Memory B cell (primary cell): ENCODE measurements at places on chromosomes 6 and 20.

DNA sequence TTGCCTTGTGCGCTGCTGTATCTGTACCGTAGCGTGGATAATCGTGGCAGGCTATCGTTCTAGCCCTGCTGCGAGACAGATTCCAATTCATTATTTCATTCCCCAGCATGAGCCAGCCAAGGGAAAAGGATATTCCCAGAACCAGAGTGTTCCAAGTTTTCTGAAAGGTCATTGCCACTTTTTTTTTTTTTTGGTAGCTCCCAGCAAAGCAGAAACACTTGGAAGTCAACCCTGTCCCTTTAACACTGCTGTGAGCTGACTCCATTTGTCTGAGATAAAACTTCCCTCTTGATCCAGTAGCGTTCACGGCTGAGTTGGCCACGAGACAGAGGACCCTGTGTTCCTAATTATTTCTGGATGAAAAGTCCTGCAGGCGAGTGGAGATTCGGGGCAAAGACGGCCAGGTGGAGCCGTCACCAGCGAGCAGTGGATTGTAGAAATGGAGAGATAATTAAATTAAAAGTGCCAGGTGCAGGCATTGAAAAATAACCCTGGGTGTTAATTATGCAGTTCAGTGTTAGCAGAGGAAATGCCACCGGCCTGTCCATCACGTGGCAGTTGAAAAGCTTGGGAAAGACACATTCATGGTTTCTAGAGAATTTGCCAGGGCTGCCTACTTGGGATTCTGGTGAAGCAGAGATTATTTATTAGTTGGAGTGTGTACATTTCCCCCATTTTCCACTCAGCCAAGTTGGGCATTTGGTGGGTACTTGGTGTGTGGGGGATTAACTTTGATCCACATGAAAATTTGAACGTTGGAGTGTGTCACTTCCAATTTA lies 164.2 kb downstream of the SLC24A3 start:
- no peak for DNase-seq

- DNase-seq, result peak; percentile 54
Observed at GRCh38 chr6:106097411-106098231, 11.5 kb downstream of the PRDM1 start.

GRCh38 chr6:164826831-164827468 lies 482.5 kb downstream of the C6orf118 start:
- DNase-seq, result no peak

DNA sequence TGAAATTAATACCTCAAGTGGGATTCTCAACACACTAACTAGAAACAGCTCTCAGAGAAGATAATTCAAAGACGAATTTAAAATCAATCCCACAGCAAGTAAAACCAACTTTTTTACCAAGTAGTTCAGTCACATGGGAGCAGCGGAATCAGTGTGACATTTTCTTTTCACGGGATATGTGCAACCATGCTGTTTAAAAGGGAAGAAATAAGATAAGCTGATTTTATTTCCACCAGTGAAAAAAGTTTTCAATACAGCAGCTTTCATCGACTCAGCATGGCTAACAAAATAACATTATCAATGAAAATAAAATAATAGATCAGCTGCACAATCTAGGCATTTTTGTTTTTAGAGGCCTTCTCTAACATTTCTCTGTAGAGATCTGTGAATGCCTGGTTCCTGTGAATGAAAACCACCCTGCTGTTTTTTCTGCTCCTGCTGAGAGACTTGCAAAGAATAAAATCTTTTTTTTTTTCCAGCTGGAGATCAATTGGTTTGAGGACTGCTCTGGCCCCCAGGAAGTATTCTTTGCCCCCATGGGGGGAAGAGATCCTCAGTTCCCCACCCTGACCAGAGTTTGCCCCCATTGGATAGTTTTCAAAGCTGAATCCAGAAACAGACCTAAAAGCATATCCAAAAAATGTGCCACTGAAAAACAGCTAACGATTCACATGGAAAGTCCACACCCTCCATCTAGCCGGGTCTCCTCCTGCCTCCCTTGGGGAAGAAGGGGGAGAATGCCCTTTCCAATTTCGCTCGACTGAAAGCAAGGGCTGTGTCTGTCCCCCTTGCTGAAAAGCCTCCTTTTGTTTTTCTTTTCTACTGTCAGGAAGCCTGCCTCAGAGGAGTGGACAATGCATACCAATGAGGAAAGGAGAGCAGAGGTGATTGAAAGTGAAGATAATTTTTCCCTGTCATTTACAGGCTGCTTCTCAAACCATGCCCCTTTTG lies 317.6 kb downstream of the PRKN start:
- no peak for DNase-seq

DNA sequence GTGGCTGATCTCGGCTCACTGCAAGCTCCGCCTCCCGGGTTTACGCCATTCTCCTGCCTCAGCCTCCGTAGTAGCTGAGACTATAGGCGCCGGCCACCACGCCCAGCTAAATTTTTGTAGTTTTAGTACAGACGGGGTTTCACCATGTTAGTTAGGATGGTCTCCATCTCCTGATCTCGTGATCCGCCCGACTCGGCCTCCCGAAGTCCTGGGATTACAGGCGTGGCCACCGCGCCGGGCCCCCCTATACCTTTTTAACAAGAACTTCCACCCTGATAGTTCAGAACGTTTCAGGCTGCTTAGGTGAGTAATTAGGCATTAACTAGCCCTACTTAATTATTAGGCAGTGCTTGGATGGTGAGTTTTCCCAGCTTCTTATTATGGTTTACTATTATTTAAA lies 552.5 kb downstream of the BCKDHB start:
- no peak for DNase-seq

- no peak for DNase-seq
Observed at GRCh38 chr6:14286144-14286543, 168.6 kb downstream of the CD83 start.

- DNase-seq, result no peak
Observed at GRCh38 chr6:93177918-93178317, 241.4 kb downstream of the EPHA7 start.

DNA sequence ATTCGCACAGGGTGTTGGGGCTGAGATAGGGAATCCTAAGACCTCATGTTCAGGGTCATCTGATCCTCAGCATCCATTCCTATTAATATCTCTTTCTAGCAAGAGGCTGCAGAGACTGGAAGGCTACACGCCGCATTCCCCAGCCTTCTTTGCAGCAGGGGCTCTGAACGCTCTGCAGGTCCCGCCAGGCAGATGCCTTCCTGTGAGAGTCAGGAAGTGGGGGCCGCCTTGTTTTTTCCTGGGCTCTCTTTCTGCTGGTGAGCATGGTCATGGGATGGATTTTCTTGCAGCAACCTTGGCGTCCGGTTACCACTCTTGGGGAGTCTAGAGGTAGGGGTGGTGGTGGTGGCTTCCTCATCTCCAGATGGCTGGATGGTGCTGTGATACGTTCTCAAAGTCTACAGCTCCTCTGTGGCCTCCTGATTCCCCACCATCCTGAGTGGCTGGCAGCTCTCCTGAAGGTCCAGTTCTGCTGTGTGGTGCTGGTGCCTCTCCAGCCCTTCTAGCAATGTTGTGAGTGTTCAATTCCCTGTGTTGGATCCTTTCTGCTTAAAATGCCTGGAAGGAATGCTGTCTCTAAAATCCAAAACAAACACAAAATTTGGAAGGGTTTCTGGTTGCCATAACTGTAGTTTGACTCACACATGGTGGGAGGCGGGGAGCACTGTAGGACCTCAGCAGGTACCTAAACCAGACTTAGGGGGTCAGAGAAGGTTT lies 111.9 kb downstream of the CEBPB start:
- DNase-seq, result no peak

DNA sequence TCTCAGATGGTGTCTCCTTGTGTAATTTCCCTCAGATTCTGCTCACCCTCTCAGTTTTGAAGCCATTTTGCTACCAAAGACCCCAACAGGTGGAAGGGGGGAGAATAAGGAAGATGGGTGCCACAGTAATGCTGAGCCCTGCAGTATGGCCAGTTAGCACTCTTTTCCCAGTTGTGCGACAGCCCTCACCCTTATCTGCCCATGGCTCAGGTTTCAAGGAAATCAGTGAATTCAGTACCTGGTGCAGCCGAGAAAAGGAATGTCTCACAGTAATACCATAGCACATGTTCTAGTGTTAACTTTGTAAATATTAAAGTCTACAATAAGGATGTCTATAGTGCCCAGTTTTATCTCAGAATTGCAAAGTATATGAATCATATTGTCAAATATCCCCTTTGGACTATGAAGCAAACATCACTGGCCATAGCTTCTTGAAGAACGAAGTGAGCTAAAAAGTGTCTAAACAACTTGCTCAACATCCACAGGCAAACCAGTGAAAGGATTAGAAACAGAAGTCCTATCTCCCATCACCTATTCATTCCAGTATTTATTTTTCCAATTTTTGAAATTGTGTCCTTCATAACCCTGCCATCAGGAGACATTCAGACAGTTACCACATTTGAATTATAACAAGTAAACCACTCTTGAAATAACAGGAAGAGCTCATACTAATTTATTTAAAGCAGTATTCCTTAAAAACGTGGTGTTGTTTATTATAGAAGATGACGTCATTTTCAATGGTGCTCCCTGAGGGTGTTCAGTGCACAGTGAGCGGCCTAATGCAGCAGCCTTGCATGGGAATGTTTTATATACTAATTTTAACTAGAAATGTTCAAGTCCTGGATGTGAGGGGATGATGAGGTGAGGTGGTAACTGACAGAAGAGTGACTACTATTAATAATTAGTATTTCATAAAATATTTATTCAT lies 366.2 kb downstream of the TFAP2A start:
- no peak for DNase-seq

GRCh38 chr6:88698661-88699060 lies 264.8 kb downstream of the RNGTT start:
- no peak for DNase-seq

- no peak for DNase-seq
Observed at GRCh38 chr6:133977983-133978895, 25.2 kb downstream of the TBPL1 start.

DNA sequence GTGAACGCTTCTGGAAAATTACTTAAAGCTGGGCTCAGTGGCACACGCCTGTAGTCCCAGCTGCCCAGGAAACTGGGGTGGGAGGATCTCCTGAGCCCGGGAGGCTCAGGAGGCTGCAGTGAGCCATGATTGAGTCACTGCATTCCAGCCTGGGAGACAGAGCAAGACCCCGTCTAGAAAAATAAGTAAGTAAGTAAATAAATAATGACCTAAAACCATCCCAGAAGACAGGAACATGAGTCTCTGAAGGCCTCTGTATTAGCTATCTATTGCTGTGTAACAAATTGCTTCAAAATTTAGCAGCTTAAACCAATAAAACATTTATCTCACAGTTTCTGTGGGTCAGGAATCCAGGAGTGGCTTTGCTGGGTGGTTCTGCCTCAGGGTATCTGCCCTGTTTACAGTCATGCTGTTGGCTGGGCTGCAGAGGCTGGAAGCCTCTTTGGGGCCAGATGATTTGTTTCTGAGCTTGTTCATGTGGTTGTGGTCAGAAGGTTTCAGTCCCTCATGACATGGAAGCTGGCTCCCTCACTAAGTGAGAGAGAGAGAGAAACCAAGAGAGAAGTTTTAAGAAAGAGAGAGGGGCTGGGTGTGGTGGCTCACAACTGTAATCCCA lies 48.4 kb upstream of the NCOA3 start:
- no peak for DNase-seq

GRCh38 chr6:55902796-55903195 lies 27.4 kb upstream of the BMP5 start:
- no peak for DNase-seq

- DNase-seq, result no peak
Observed at GRCh38 chr20:51987812-51988211, 185.5 kb upstream of the SALL4 start.

GRCh38 chr6:6484681-6485080 lies 103.8 kb upstream of the LY86 start:
- DNase-seq, result no peak

GRCh38 chr20:63740070-63740626 lies 572 bp downstream of the SLC2A4RG start:
- DNase-seq, result no peak

DNA sequence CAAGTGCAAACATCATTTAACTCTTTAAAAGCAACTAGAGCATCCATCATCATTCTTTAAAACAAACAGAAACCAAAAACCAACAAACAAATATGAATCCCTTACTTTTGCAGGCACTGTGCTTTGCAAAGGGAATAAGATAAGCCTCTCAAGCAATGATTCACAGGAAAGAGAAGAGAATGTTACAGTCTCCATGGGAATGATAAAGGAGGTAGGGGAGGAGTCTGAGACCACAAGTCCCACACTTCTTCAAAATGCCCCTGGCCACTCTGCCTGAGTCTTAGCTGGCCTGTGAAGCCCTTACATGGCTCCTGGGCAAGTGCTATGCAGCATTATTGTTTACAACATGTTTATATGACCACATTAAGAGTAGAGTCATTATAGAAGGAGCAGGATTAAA lies 257.7 kb upstream of the MARCKS start:
- no peak for DNase-seq

GRCh38 chr6:151289399-151290007 lies 49.7 kb downstream of the AKAP12 start:
- DNase-seq, result no peak

- no peak for DNase-seq
Observed at GRCh38 chr6:70538376-70538775, 28.4 kb upstream of the SDHAF4 start.

- DNase-seq, result no peak
Observed at GRCh38 chr6:25627001-25627400, 25.0 kb upstream of the SCGN start.
